ENCODE measurements at places on chromosomes 2 and 18.

DNA sequence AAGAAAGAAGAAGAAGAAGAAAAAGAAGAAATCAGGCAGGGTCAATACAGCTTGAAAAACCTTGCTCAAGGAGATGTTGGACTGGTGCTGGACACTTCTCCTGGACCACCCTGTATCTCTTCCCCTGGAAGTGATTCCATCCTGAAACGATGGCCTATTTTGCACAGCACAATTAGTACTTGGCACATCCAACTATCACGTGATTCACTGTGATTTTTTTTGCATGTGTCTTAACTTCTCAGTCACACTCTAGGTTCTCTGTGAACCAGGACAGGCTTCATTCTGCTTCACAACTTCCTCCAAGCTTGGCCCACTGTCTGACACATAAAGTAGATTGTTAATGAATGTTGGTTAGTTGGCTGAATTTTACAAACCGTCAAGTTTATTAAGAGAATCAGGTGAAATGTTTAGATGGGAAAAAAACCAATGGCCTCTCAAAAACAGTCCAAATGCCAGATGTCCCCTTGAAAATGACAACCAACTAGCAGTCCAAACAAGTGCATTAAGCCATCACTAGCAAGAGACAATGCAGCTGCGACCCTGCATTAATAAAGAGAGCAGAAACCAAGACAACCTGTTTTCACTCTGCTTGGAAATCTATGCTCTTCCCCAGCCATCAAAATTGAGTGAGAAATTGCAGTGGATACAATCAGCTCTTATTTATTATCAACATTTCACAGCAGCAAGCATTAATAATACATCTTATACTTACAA, 300.0 kb upstream of the CHAC2 start:
- no peak for DNase-seq

DNA sequence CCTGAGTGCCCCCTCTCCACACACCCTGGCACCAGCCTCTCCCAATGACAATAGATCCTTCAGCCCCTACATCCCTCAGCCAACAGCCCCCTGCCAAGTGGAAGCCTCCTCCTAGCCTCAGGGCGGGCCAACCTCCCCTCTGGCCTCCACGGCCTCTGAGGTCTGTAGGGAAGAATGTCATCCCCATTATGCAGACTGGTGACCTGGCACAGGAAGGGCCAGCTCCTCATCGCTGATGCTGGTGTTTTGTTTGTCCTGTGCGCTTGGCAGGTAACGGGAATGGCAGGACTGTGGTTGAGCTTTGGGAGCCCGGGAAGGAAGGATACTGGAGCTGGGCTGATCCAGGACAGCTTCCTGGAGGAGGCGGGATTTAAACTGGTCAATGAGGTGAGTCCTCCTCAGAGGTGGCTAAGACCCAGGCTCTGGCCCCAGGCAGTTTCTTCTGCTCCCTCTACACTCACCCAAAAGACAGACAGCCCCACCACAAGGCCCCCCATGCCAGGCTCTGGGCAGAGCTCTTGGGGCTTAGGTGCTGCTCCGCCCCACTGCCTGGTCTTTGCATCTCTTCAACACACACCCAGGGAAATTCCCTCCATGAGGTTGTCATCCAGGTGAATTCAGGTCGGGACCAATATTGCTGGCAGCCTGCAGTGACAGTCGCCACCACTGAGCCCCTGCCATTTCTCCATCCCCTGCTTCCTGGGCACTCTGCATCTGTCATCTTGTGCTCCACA, 75.2 kb upstream of the SMAD7 start:
- DNase-seq: no peak

- no peak for DNase-seq
Observed at GRCh38 chr2:21162615-21162878, 38.8 kb downstream of the TDRD15 start.

DNA sequence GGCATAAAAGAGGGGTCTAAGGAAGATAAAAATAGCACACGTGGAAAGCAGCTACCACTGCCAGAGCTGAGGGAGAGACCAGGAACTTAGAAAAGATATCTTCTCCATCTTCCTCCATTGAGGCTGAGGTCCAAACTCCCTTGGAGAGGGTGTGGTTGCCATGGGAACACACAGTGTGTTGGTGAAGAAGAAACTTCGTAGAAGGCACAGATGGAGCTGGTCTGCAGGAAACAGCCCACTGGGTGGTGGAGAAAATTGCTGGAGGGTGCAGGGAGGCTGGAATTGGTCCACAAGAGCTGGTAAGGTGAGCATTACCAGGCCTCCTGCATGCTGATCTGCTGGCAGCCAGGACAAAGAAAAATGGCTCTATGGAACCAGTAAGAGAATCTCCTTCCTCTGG, 191.0 kb downstream of the HRH4 start:
- DNase-seq: no peak

GRCh38 chr2:43448822-43449110, 147.1 kb downstream of the THADA start:
- no peak for DNase-seq

- no peak for DNase-seq
Observed at GRCh38 chr18:31440787-31441186, 6.8 kb upstream of the DSG3 start.

GRCh38 chr2:149037851-149038250, 648 bp upstream of the LYPD6B start:
- DNase-seq: peak; percentile 46

GRCh38 chr2:169900686-169901085, 73.4 kb downstream of the UBR3 start:
- no peak for DNase-seq

- no peak for DNase-seq
Observed at GRCh38 chr2:211944572-211944971, 594.0 kb downstream of the ERBB4 start.

GRCh38 chr2:233386382-233387041, 32.2 kb downstream of the DGKD start:
- peak; percentile 29 for DNase-seq

- DNase-seq: no peak
Observed at GRCh38 chr2:106581328-106581727, 94.2 kb downstream of the CD8B2 start.

DNA sequence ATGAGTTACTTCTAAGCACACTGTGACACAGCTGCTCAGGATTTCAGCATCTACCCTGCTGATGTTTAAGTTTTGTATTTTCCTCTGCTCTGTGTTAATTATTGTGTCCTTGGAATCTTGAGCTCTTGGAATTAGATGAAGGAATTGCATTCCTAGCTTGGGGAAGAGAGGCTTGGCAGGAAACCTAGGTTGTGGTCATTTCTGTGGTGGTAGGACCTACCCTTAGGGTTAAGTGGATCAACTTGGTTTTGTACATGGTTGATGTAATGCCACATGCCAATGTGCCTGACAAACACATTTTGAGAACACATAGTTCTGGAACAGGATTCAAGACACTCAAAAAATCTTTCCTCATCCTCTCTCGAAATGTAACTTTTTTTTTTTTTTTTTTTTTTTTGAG, 264.5 kb upstream of the MEX3C start:
- DNase-seq: no peak

DNA sequence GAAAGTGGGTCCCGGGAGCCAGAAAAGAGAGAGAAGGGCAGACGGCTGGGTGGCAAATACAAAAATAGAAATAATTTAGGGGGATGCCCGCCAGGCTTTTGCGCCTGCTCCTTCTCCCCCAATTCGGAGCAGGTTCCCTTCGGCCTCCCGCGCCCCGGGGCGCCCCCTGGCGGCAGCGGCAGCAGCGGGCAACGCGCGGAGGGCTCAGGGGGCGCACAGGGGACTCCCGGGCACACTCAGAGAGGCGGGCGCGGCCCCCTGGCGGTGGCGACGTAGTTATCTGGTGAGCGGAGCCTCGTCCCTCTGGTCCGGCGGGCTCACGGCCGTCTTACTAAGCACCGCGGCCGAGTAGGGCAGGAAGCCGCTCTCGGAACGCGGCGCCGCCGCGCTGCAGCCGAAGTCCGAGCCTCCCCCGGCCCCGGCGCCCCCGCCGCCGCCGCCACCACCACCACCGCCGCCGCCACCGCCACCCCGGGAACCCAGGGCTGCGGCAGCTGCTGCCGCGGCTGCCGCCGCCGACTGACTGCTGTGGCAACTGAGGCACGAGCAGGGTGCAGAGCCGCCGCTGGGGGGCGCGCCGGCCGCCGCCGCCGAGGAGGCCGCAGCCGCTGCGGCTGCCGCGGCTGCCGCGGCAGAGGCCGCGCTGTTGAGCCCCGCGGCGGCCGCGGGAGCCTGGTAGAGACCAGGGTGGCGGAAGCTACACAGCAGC, 3.8 kb downstream of the EVX2 start:
- peak; percentile 59 for DNase-seq

GRCh38 chr2:150679456-150680120, 192.1 kb upstream of the RND3 start:
- DNase-seq: no peak

- DNase-seq: no peak
Observed at GRCh38 chr18:58344861-58345463, 283.9 kb downstream of the ALPK2 start.

GRCh38 chr2:226701052-226701451, 98.6 kb downstream of the IRS1 start:
- no peak for DNase-seq

- DNase-seq: no peak
Observed at GRCh38 chr2:203584784-203585183, 49.7 kb upstream of the RAPH1 start.

GRCh38 chr2:137952586-137953129, 11.6 kb upstream of the HNMT start:
- no peak for DNase-seq

- DNase-seq: peak; percentile 70
Observed at GRCh38 chr2:198441246-198441645, 636.9 kb downstream of the PLCL1 start.

- DNase-seq: no peak
Observed at GRCh38 chr2:195338856-195339255, 318.2 kb upstream of the SLC39A10 start.

GRCh38 chr2:104865096-104865470, 11.2 kb downstream of the POU3F3 start:
- no peak for DNase-seq

DNA sequence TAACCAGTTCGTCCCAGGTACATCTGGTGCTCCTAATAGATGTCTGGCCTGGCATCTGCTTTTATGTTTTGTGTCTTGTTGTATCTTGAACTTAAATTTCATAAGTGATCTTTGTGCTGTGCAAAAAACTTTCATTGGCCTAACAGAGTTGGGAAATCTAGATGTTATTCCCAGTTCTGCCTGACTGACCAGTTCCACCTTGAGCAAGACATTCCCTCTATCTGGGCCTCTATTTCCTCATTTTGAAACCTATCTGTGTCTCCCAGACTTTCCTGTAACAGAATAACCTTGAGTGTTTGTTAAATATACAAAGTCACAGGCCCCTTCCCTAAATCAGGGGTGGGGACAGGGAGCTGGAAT, 90.5 kb upstream of the MSH2 start:
- no peak for DNase-seq

- no peak for DNase-seq
Observed at GRCh38 chr2:69815717-69816116, 13.7 kb upstream of the GMCL1 start.

DNA sequence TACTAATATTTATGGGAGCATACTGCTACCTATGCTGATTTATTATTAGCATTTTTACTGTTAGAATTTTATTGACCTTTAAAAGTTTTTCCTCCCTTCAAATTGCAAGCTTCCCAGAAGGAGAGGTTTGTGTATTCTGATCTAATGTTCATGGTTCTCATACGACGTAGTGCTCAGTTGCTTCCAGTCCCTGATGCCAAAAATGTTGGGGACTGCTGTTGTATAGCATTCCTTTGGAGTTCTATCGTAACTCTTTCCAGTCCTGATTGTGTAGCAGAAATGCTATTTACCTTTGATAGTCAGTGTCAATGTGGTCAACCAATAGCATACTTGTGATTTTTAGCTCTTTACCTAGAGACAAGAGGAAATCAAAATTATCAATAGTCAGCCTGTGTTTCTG, 69.5 kb upstream of the ZSWIM2 start:
- DNase-seq: no peak

Measured in RWPE1 (cell line).